ENCODE measurements at places on chromosomes 2 and 18.
A peak's percentile ranks its signal among the peaks of the same experiment; 100 is the strongest.

GRCh38 chr2:161337247-161337646 is 29.0 kb downstream of the PSMD14 start:
- DNase-seq: no peak

DNA sequence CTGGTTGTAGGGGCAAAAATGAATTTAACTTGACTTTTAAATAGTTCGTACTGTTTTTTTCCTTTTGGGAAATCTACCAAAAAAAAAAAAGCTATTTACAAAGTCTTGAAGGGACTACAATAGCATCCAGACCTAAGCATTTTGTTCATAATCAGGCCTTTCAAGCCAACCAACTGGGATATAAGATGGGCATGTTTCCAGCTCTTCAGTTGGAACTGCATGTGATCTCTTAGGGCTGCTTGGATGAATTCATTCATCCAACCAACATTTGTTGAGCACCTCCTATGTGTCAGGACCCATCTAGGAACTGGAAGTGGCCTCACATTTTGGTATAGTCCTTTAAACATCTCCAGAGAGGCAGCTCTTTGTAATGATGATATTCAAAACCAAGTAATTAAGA is 98.6 kb downstream of the AAK1 start:
- no peak for DNase-seq

- DNase-seq: no peak
These were observed 892 bp downstream of the CELF4 start for GRCh38 chr18:37564711-37565100.

DNA sequence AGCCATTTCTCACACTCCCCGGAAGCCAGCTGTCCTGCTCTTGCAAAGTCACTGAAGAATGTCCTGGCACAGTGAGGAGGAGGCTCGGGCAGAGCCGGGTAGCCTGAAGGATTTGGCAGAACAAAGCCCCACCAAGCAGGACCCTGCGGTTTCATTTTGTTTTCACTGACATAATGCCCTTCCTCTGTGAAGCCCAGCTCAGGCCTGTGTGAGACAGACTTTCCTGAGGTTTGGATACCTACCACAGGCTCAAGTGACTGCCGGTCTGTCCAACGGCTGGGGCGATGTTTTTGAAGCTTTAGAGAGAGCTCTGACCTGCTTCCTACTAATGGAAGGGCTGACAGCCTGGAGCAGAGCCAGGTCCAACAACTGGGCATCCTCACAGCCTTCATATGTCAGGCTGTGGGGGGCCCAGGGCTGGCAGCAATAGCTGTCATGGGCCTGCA is 99.8 kb upstream of the FZD7 start:
- DNase-seq: no peak

GRCh38 chr2:216235462-216235861 is 126.3 kb downstream of the XRCC5 start:
- no peak for DNase-seq

DNA sequence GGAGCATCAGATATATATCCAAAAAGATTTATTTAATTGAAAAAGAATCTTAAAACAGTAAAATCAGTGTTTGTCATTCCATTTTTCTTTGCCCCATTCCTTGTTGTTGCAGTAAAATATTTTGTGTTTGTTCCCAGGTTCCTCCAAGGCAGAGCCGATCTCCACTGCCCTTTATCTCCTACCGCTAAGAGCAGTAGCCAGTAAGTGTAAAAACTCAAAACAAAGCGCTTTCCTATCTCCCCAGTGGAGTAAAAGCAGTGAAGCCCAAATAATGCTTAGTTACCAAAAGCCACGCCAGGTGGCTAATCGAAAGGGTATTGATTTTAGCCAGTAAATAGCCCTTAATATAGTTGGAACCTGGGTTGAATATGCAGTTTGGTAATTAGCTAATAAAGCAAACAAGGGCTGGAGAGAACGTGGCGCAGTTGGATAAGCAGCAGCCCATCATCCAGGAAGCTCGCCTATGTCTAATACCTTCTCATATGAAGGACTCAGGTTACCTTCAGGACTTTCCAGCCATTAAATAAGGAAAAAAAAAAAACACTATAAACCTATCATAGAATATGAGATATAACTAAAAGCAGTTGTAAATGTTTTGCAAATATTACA is 12.4 kb upstream of the GPD2 start:
- no peak for DNase-seq

DNA sequence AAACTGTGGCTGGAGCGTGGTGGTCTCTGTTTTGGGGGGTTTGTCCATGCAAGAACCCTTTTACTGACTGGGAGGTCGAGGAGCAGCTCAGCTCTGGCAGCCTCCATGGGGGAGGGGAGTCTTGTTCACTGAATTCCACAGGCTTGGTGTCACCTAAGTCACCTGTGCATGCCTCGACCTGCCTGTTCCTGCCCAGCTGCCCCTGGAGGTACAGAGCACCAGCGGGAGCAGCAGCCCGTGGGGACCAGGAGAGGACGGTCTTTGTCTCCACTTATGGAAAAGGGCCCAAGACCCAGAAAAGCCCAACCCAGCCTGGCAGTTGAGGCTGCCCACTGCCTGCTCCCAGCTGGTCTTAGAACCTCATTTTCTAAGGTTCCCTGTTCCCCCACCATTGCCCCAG is 168.7 kb upstream of the AGAP1 start:
- DNase-seq: no peak

- no peak for DNase-seq
These were observed 97.2 kb downstream of the DTNA start for GRCh38 chr18:34807106-34807796.

DNA sequence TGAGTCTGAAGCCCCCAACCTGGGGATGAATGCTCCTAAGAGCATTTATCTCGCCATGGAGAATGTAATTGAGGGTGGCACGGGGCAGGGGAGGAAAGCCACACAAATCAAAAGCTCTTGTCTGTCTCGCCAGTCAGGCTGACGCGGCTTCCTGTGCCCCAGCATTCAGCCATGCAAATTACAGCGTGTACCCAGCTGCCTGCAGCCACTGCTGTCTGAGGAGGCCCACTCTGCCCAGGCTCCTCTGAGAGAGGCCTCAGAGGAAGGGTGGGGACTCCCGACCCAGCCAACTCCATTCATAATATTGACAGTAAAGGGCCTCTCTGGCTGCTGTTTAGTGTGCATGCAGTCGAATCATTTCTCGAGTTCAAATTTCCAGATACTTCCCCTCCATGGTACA is 22.0 kb downstream of the SMAD7 start:
- no peak for DNase-seq

DNA sequence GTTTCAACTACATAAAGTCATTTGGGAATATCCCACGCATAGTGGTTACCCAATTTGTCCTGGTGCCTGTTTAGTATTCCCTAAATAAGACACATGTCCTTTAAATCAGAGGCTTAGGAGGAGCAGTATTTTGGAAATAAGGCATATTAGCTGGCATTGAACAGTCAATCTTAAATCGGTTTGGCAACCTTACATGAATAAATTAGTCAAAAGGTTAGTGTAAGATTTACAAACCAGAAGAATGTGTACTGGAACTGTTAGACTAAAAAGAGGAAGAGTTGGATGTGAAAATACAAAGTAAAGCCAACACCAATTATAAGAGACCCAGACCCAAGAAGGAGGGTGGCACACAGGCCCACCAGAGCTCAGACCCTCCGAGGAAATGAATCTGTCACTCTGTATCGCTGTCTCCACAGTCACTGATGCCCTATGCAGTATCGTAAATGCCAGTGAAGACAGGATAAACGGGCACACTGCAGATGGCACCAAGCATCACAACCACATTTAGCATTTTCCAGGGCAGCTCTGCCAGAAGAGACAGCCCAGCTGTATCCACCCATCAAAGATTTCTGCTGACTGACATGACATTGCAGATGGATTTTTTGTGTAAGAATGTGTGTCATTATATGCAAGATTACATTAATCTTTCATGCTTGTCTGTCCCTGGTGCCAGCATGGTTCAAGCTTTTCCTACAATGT is 90.4 kb downstream of the CERKL start:
- DNase-seq: no peak

GRCh38 chr2:239902749-239903201 is 122.4 kb downstream of the NDUFA10 start:
- DNase-seq: peak; percentile 45

Measured in coronary artery (tissue), 2 donors.